ENCODE measurements at places on chromosomes 11 and 22.
A peak's percentile ranks its signal among the peaks of the same experiment; 100 is the strongest.

DNA sequence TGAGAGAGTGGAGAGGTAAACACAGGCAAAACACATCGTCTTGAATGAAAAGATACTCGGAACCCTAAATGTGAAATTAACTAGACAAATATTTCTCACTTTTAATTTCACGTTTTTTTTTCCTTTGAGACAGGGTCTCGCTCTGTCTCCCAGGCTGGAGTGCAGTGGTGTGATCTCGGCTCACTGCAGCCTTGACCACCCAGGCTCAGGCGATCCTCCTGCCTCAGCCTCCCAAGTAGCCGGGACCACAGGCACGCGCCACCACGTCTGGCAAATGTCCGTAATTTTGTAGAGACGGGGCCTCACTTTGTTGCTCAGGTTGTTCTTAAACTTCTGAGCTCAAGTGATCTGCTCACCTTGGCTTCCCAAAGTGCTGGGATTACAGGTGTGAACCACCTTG lies 7.4 kb upstream of the SHANK3 start:
- no peak for DNase-seq

GRCh38 chr11:119704849-119705248 lies 24.2 kb downstream of the NECTIN1 start:
- DNase-seq: no peak

GRCh38 chr11:18865951-18866350 lies 73.3 kb downstream of the MRGPRX1 start:
- no peak for DNase-seq

DNA sequence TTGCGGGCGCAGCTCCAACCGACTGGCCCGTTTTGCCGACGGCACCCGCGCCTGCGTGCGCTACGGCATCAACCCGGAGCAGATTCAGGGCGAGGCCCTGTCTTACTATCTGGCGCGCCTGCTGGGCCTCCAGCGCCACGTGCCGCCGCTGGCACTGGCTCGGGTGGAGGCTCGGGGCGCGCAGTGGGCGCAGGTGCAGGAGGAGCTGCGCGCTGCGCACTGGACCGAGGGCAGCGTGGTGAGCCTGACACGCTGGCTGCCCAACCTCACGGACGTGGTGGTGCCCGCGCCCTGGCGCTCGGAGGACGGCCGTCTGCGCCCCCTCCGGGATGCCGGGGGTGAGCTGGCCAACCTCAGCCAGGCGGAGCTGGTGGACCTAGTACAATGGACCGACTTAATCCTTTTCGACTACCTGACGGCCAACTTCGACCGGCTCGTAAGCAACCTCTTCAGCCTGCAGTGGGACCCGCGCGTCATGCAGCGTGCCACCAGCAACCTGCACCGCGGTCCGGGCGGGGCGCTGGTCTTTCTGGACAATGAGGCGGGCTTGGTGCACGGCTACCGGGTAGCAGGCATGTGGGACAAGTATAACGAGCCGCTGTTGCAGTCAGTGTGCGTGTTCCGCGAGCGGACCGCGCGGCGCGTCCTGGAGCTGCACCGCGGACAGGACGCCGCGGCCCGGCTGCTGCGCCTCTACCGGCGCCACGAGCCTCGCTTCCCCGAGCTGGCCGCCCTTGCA lies 1.0 kb downstream of the FJX1 start:
- DNase-seq: no peak

- DNase-seq: peak; percentile 16
These were observed 21.9 kb downstream of the SERPINH1 start for GRCh38 chr11:75583718-75584658.

DNA sequence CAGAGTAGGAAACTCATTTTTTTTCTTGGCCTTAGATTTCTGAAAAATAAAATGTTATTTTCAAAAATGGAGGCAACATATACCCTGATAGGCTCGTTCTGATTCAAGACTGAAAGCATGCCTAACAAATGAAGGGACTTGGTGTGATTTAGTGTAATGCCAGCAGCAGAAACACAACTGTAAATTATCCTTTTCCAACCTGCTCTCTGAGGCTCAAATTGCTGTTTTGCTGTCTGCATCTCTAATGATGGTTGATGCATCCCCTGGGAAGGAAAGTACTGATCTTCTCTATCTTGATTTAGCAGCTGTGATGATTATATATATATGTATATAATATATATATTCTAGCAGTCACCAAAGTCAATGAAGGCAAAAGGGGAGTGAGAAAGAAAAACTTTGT lies 537.2 kb upstream of the API5 start:
- no peak for DNase-seq

- no peak for DNase-seq
These were observed 252.8 kb upstream of the PLET1 start for GRCh38 chr11:112513417-112513816.

- no peak for DNase-seq
These were observed 255.7 kb downstream of the BUD13 start for GRCh38 chr11:116517077-116517476.

DNA sequence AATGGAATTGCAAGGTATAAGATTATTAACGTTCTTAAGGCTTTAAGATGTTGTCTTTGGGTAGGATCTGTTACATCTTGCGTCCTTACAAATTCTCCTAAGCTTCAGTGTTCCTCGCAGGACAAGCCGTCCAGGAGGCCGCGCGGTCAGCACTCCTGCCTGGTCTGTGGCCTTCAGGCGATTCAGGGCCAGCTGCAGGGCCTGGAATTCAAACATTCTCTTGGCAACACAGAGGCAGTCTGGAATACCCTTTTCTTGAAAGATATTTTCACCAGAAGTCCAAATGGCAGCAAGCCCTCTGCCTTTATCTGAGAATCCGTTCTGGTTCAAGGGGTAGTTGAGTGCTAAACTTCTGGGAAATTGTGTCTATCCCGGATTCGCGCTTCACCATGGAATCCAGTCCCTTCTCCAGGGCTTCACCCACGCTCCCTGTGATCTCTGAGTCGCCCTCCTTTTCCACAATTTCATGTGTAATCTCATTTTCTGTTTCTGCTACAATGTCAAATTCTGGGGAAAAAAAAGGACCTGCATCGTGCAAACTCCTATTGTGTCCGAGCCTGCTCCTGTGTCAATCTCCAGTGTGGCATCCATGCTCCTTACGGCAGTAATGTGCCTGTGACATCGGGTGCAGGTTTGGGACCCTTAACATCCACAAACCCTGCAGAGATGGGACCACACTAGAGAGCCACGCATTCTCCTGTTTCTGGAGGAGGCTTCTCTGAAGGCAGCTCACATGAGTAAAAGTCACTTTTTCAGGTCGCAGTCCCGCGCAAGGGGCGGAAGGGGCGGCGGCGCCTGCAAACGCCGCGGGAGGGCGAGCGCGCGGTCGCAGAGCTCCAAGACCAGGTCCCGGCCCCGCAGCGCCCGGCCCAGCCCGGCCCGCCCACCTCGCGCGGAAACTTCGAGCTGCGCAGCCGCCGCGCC lies 25.4 kb upstream of the SORL1 start:
- DNase-seq: no peak

DNA sequence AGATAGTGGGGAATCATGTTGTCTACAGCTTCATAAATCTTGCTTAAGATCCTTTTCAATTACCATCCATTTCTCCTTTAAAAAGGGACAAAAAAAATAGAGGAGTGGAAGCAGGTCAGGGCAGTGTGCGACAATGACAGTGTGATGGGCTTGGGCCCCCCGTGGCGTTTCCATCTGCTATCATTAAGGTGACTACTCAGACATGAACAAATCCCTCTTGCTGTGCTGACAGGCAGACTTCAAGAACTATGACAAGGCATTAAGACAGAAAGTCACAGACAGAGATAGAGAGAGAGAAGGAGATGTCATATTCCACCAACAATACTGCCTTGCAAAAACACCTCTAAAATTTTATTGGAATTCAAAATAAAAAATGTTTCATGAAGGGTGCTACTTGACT lies 263.2 kb downstream of the DCDC1 start:
- no peak for DNase-seq

GRCh38 chr22:37100589-37101127 lies 8.9 kb downstream of the TMPRSS6 start:
- no peak for DNase-seq
